NCI-H1092 treated with DMSO at 0.1 percent for 48 hours (cell line): ENCODE measurements at places on chromosomes 2 and 18.

DNA sequence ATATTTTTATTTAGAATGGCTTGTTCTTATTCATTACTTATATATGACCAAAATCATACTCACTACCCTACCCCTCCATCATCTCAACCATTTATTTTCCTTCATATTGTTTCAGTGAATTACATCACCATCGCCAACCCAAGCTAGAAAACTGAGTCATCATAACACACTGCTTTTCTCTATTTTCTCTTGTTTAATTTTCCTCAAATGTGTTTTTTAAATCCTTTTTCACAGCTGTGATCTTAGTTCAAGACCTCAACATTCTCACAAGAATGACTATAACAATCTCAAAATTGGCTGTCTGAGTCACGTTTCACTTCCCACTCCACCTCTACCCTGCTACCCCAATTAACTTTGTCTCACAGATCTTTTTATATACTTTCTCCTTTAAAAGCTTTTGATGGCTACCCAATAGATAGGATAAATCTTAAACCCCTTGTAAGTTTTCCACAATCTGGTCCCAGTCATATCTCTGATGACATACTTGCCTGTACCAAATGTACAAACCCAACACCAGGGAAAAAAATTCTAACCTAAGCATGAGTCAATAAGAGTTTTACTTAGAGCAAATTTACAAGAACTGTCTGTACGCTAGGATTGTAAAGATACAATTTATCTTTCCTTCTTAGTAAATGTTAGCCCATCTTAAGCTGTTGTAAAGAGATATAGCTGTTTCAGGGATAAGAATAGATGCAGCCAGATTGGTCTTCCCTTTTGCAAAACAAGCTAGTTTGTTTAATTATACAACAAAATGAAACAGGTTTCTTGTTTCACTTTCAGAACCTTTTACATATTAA, 635.1 kb upstream of the SLC39A10 start:
- DNase-seq, result no peak

DNA sequence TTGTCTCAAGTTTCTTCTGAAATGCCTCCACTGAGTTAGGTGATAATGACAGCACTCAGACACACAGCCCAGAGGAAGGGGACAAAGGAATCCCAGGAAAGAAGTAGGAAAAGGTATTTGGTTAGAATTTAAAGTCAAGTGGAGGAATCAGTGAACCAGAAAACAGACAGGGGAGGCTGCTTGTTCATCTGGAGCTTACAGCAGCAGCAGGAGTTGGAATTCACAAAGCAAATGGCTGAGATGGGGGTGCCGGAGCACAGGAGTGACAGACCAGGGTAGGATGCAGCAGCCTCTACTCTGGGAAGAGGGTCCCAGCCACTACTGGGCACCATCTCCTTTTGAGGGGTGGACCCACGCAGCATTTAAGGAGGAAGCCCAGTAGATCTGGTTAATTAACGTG, 104.8 kb downstream of the ST6GAL2 start:
- DNase-seq, result no peak

GRCh38 chr2:43011158-43011491, 215.3 kb downstream of the ZFP36L2 start:
- DNase-seq, result no peak

- DNase-seq, result peak; percentile 18
Measured at GRCh38 chr2:207341804-207342203, 176.1 kb upstream of the KLF7 start.

DNA sequence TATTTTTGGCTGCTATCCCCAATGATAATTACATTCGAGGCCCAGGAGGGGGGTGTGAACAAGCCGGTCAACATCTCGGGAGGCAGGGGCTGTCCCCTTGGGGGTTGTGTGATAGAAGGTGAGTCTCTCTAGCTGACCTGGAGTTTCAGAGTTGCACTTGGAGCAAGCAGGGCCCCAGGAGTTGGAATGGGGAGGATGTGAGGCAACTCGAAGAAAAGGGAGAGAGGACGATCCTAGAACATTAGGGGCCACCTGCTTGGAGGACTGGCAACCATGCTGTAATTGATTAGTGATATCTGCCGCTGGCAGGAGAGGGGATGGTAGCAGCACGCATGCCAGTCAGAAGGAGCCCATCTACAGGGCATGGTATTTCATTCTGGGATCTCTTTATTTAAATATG, 122.6 kb downstream of the CTIF start:
- no peak for DNase-seq

- DNase-seq, result no peak
Measured at GRCh38 chr2:95354925-95355324, 47.6 kb upstream of the FAHD2A start.

GRCh38 chr2:7847321-7847720, 834.5 kb upstream of the ID2 start:
- DNase-seq, result no peak
